ENCODE measurements at places on chromosomes 12 and 14. TPM values are rescaled to one million over a fixed set of nuclear protein-coding genes. Genes with fewer than 3 reads are reported as not detected.
A peak's percentile ranks its signal among the peaks of the same experiment; 100 is the strongest.

The NEUROD4 gene
- total RNA-seq = not detected

The MORN3 gene
- 1.4 TPM for total RNA-seq

The CARMIL3 gene
- total RNA-seq = not detected

The BATF gene
- 0.72 TPM for total RNA-seq

The NOC4L gene
- 11.2 TPM for total RNA-seq

The IKZF4 gene
- total RNA-seq = 2.5 TPM

DNA sequence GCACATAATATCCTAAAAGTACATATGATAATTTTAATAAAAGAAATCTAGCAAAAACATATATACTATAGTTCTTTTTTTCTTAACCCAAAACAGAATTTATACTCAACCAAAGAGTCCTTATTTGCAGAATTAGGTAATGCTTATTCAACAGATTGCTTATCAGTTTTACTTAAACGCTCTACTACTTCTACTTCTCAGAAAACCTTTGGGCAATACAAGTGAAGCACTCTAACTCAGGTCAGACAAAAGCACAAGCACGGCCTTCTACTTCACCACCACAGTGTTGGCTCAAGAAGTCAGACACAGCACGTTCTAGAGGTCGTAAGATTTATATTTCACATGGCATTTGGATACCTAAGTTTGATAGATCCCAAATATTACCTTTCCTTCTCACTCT, 29.2 kb downstream of the DICER1 start:
- peaks cover under 1% of the 10 kb centered on the region for H3K4me1 ChIP-seq
- no peak for DNase-seq
- H3K36me3 ChIP-seq = peaks cover 22% of the 10 kb centered on the region
- H3K4me3 ChIP-seq = no peak overlapping the region
- no peaks in the 10 kb centered on the region for H3K27me3 ChIP-seq

DNA sequence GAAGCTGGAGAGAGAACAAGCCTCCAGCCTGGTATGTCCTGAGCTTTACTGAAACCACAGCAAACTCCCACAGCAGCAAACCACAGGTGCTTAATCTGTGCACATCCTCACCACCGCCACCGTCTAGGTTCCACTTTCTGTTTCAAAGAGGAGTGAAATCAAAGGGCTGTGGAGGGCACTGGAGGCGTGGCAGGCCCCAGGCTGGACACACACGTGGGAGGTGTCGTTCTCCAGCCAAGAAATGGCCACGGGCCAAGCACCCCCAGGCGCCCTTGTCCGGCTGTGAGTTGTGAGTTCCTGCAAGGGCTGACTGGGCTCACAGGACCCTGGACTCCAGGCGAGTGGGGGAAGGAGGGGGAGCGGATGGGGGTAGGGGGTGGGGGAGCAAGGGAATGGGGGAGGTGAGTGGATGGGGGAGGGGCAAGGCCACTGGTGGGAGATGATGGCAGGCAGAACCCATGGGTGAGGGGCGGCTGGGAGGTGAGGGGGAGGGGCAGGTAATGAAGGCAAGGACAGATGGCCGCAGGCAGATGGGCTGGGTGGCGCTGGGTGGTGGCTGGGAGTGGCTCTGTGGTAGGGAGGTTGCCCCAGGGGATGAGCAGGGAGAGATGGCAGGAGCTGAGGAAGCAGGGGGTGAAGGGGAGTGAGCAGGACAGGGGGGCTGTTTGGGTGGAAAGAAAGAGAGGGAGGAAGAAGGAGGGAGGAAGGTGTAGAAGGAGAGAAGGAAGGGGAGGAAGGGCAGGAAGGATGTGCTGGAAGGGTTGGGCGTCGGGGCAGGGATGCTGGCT, 86.7 kb downstream of the NCOR2 start:
- H3K36me3 ChIP-seq = peaks cover 11% of the 10 kb centered on the region
- no peak overlapping the region for H3K4me3 ChIP-seq
- H3K27ac ChIP-seq = no peak overlapping the region
- H3K27me3 ChIP-seq = no peaks in the 10 kb centered on the region
- H3K4me1 ChIP-seq = no peaks in the 10 kb centered on the region
- DNase-seq = peak; percentile 92

DNA sequence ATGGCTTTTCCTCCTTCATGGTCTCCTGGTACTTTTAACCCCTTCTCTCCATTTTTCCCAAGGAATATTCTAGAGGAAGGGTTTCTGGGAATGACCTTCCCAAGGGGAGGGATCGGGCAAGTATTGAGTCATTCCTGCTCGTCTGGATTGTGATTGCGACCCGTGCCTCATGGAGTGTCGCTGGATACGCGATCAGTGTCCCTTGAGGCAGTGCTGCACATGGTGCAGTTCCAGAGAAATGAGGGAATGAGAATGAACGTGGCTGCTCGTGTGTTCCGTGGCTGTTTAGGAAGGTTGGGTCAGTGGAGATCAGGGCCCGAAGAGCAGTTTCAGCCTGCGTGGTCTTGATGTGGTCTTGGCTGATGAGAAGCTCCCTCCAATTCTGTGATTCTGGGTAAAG, 234.4 kb downstream of the CACNA1C start:
- no peaks in the 10 kb centered on the region for H3K27me3 ChIP-seq
- peaks cover 65% of the 10 kb centered on the region for H3K4me1 ChIP-seq
- H3K36me3 ChIP-seq = no peaks in the 10 kb centered on the region
- DNase-seq = no peak

- H3K36me3 ChIP-seq = no peaks in the 10 kb centered on the region
- H3K27me3 ChIP-seq = no peaks in the 10 kb centered on the region
- no peak overlapping the region for H3K27ac ChIP-seq
- no peak for DNase-seq
- H3K4me1 ChIP-seq = no peaks in the 10 kb centered on the region
- H3K4me3 ChIP-seq = no peak overlapping the region
Observed at GRCh38 chr12:76568130-76568529, 8.6 kb upstream of the OSBPL8 start.

GRCh38 chr12:69430942-69431590, 39.1 kb upstream of the FRS2 start:
- no peak overlapping the region for H3K27ac ChIP-seq
- no peaks in the 10 kb centered on the region for H3K27me3 ChIP-seq
- H3K4me3 ChIP-seq = no peak overlapping the region
- DNase-seq = no peak
- H3K36me3 ChIP-seq = no peaks in the 10 kb centered on the region

GRCh38 chr12:32989705-32990104, 93.1 kb upstream of the PKP2 start:
- no peaks in the 10 kb centered on the region for H3K36me3 ChIP-seq
- no peak for DNase-seq
- no peak overlapping the region for H3K4me3 ChIP-seq
- no peaks in the 10 kb centered on the region for H3K4me1 ChIP-seq
- no peak overlapping the region for H3K27ac ChIP-seq

DNA sequence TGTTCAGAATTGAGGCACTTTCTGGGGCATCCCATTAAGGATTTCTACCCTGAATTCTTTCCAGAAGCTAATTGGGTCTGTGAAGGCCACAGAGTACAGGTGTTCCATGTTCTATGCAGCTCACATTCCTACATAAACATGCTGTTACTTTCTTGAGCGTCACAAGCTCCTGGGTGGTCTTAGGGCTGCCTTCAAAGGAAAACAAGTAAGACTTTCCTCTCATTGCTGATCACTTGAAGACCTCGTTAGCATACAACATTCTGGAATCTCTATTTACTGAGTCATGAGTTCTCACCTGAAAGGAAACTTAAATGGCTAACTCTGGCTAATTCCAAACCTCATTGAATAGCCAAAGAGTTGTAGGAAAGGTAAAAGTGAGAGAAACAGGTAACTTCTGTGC, 63.0 kb upstream of the HMGA2 start:
- H3K27me3 ChIP-seq = no peaks in the 10 kb centered on the region
- no peak overlapping the region for H3K4me3 ChIP-seq
- H3K27ac ChIP-seq = no peak overlapping the region
- no peaks in the 10 kb centered on the region for H3K36me3 ChIP-seq
- peaks cover 9% of the 10 kb centered on the region for H3K4me1 ChIP-seq

DNA sequence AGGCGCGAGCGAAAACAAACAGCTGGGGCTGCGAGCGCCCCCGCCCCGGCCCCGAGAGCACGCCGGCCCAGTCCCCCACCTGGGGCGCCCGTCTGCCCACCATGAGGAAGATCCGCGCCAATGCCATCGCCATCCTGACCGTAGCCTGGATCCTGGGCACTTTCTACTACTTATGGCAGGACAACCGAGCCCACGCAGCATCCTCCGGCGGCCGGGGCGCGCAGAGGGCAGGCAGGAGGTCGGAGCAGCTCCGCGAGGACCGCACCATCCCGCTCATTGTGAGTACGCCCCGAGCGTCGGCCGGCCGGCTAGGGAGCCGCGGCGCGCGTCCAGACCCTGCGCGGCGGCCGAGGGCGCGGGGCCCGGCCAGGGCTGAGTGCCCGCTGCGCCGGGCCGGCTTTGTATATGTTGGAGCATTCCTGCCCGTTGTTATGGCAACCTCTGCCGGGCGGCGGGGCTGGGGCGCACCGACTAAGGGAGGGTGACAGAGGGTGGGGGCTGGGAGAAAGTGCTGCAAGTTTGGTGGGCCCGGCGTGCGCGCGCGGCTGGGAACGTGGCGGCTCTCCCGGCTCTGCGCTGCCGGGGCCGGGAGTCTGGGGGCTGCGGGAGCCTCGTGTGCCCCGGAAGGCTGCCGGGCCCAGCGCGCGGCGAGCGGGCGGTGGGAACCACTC, 367 bp downstream of the GALNT16 start:
- DNase-seq = peak; percentile 84
- H3K27me3 ChIP-seq = peaks cover 43% of the 10 kb centered on the region
- no peaks in the 10 kb centered on the region for H3K36me3 ChIP-seq
- H3K4me1 ChIP-seq = peaks cover 32% of the 10 kb centered on the region

DNA sequence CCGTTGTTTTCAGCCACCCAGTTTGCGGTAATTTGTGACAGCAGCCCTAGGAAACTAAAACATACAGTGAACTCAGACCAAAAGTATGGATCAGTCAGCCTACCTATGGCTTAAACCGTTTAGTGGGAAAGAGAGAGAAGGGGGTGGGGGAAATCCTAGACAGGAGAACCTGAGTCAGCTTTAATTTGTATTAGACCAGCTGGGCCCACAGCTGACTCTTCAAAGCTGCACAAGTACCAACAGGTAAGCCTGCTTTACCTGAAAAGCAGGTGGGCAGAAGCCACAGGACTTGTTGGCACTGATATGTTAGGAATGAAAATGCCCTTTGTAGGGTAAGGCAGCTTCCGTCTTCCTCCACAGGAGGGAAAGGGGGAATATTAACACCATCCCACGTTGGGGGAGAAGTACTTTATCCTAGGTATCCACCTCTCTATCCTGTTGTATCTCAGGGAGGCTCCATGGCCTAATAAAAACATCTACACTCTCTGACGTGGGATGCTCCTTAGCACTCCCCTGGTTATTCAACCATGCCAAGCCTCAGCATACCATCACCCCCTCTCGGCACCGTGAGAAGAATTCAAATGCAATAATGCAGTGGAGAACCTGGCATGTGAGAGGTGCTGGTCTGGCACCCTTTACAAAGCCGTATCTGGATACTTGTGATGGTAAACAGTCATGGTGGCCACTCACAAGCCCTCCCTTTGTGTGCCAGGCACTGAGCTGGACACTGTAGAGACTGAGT, 70.3 kb downstream of the STON2 start:
- no peaks in the 10 kb centered on the region for H3K36me3 ChIP-seq
- no peak overlapping the region for H3K27ac ChIP-seq
- no peaks in the 10 kb centered on the region for H3K27me3 ChIP-seq
- no peaks in the 10 kb centered on the region for H3K4me1 ChIP-seq
- H3K4me3 ChIP-seq = no peak overlapping the region

GRCh38 chr12:119938049-119938667, 50.9 kb upstream of the BICDL1 start:
- H3K27ac ChIP-seq = no peak overlapping the region
- peak; percentile 84 for DNase-seq
- H3K4me1 ChIP-seq = peaks cover 4% of the 10 kb centered on the region
- H3K4me3 ChIP-seq = no peak overlapping the region
- no peaks in the 10 kb centered on the region for H3K36me3 ChIP-seq

GRCh38 chr12:19440019-19440858, 947 bp downstream of the AEBP2 start:
- peak overlapping the region; percentile 96 for H3K27ac ChIP-seq
- no peaks in the 10 kb centered on the region for H3K27me3 ChIP-seq
- peaks cover 6% of the 10 kb centered on the region for H3K36me3 ChIP-seq
- peak; percentile 91 for DNase-seq
- H3K4me3 ChIP-seq = peak overlapping the region; percentile 97

GRCh38 chr14:92088494-92088893, 17.9 kb downstream of the ATXN3 start:
- H3K36me3 ChIP-seq = peaks cover 15% of the 10 kb centered on the region
- H3K27me3 ChIP-seq = no peaks in the 10 kb centered on the region
- H3K27ac ChIP-seq = no peak overlapping the region
- no peaks in the 10 kb centered on the region for H3K4me1 ChIP-seq

DNA sequence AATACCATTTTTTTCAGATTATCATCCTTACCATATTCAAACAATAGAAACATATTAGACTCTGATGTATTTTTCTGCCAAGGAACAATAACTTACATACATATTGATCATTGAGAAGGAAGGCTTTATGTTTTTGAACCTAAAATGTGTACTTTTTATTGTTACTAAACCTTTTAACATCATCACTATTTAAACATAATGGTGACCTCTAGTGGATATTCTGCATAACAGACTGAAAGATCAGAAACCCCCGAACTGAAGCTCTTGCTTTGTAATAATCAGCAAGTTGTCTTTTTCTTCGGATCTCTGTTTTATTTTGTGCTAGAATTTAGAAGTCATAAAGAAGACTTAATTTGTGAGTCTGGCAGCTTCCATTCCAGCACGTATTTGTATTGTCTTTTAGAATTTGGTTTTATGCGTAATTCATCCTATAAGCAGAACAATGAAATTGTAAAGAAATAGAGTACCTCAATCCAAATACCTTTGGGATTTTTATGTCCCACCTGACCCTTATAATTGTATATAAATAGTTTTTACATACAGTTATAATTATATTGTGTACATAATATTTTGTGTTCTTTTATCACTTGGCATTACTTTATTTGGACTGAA, 125.9 kb upstream of the ATF1 start:
- peaks cover 19% of the 10 kb centered on the region for H3K4me1 ChIP-seq
- no peak overlapping the region for H3K27ac ChIP-seq
- H3K36me3 ChIP-seq = peaks cover 3% of the 10 kb centered on the region
- no peaks in the 10 kb centered on the region for H3K27me3 ChIP-seq

DNA sequence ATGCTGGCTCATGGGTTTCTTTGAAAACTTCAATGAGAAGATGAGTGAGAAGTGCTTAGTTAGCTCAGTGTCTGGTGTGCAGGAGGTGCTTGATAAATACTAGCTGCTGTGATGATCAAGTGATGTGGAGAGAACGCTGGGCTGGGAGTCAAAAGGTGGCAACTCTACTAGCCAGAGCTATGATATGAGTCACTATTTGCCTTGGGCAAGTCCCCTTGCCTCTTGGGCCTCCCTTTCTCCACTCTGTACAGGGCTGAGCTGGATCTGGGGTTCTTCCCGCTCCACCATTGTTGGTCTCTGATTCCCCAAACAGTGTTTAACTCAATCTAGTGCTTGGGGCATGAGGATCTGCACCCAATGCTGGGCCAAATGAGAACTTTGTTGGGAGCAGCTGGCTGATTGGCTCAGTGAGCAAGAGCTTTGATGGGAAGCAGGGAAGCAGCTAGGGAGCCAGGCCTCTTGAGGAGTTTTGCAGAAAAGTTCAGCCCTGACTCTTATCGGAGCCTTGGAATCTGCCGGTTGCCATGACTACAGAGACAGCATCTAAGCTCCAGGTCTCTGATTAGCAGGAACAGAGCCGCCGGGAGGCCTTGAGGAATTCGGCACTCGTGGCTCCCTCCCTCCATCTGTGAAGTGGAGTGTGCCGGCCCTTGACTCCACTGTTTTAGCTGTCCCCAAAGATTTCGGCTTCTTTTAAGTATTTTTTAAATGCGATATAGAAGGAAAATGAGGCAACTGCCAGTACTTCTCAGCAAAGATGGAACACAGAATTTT, 82.1 kb upstream of the HSPB8 start:
- H3K27ac ChIP-seq = no peak overlapping the region
- no peaks in the 10 kb centered on the region for H3K27me3 ChIP-seq
- no peak for DNase-seq
- no peak overlapping the region for H3K4me3 ChIP-seq

Data from osteoblast (primary cell).